ENCODE measurements at places on chromosomes 2 and 18.

- DNase-seq, result no peak
These were observed 133.9 kb downstream of the MTCL1 start for GRCh38 chr18:8839281-8839680.

- no peak for DNase-seq
These were observed 122.9 kb upstream of the ITGA4 start for GRCh38 chr2:181334158-181334826.

- DNase-seq, result no peak
These were observed 46.4 kb downstream of the CHRNA1 start for GRCh38 chr2:174717916-174718315.

DNA sequence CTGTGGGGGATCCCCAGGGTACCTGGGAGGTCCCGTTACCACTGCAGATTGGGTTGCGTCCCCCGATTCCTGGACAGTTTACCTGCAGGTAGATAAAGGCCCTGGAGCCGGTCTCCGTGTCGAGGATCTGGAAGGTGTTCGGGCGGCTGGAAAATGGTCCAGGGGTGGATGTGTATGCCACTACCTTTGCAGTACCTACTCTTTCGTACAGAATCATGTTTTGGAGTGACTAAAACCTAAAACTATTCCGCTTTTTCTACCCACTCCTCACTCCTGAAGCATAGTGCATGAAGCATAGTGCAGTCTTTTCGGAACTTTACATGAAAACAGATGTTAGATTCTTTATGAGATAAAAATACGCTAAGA, 418 bp downstream of the WDR75 start:
- DNase-seq, result no peak

- no peak for DNase-seq
These were observed 307.1 kb downstream of the GRB14 start for GRCh38 chr2:164314148-164314547.

GRCh38 chr18:5942591-5942990, 47.3 kb upstream of the TMEM200C start:
- no peak for DNase-seq

DNA sequence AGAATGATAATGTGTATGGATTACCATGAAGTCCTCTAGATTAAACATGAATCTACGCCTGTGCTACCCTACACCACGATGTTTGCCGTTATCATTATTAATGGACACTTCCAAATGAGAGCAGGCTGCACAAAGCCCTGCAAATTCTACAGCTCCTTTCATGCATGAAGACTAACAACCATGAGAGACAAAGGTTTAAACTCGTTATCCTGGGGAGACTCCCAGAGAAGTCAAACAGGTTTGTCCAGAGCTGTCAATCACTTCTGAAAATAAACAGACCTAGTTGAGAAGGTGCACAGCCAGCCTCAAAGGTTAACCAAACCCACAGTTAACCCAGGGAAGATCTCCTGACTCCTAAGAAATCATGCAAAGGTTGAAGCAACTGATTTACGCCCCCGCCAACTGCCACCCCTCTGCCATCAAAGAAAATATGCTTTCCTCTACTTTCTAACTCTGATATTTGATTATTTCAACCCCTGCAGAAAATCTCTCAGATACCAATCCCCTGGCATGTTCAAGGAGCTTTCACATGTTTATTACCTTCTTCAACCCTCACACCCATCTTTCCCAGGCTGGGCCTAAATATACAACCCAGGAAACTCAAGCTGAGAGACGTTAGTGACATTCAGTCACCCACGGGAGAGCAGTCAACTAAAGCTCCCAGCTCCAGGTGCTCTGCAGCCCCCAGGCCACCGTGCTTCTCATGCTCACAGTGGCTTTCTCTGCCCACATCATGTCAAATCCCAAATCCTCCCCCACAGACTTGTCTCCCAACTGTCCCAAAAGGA, 35.9 kb downstream of the MYO5B start:
- no peak for DNase-seq

GRCh38 chr2:150282357-150282756, 205.1 kb downstream of the RND3 start:
- DNase-seq, result no peak

GRCh38 chr18:29430416-29430815, 1253.5 kb upstream of the CDH2 start:
- no peak for DNase-seq

- no peak for DNase-seq
These were observed 20.4 kb downstream of the CCT7 start for GRCh38 chr2:73254343-73255006.

- no peak for DNase-seq
These were observed 86.7 kb upstream of the ATP8B1 start for GRCh38 chr18:57889841-57890240.

- no peak for DNase-seq
These were observed 376.5 kb downstream of the ALK start for GRCh38 chr2:29544917-29545316.

DNA sequence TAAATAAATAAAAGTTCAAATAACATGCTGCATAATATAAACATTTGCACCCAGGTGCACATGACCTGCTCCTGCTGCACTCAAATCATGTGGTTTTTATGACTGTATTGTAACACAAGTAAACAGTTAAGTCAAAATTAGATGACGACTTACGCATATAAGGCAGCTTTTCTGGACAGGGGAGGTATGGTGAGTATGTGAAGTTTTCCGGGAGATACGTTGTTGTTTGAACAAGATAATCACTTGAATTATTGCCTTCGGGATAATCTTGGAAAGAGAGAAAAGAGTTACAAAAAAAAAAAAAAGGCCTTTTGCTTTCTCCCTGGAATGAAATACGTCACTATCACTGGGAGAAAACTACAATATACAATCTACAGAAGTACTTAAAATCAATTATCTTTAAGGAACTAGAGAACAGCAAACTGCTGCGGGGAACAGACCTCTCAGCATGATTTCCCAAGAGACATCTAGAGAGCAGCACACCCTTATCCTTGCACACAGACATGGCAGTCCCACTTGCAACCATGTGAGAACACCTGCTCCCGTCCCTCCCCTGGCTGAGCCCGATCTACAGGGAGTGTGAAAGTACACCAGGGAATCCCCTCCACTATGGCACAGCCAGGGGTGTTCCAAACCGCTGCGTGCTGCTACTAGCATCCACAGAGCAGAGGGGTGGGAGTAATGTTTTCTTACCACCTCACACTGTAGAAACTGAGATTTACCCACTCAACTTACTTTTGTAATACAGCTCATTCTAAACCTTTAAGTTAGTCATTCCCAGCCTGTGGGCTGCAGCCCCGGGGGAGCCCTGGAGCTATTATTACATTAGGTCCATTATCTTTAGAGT, 26.3 kb downstream of the B4GALT6 start:
- no peak for DNase-seq

GRCh38 chr2:144166743-144167142, 353.2 kb downstream of the ZEB2 start:
- no peak for DNase-seq

GRCh38 chr2:236783417-236784020, 213.9 kb downstream of the ACKR3 start:
- DNase-seq, result no peak

DNA sequence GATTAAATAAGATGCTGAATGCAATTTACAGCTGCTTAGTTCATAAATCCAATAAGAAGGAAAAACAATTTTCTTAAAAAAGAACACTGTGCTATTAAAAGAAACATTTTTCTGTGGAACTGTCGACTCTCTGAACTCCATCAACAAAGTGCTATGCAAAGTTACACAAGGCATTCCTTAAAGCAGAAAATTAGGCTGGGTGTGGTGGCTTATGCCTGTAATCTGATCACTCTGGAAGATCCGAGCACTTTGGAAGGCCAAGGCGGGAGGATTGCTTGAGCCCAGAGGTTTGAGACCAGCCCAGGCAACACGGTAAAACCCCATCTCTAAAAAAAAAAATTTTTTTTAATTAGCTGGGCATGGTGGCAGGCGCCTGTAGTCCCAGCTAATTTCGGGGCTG, 13.0 kb downstream of the MCM6 start:
- DNase-seq, result no peak

DNA sequence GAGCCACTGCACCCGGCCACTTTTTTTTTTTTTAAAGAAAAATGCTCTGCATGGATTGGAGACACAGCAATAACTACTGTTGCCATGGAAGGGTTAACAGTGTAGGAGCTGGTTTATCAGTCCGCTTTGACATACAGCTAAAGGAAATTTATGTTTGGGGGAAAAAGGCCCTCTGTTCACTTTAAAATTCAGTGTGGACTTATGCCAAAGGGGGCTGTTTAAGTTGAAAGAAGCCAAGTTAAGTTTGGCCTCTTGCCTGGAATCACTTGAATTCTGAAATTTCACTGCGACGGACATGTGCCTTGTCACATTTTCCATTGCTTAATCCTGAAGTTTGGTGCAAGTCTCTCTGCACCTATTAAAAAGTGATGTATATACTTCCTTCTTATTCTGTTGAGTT, 3.1 kb downstream of the KCNE4 start:
- DNase-seq, result no peak

Measured in NCI-H2081 treated with DMSO at 0.1 percent for 48 hours (cell line).